Stomach (tissue), 19 donors: ENCODE measurements at places on chromosomes 5 and 9. TPM values are rescaled to one million over a fixed set of nuclear protein-coding genes. Genes with fewer than 3 reads are reported as not detected.

Gene ZFAND5
- 63.4 TPM for polyA plus RNA-seq

Gene ELAVL2
- polyA plus RNA-seq: 0.18 TPM

Gene GABBR2
- 0.06 TPM for polyA plus RNA-seq

Gene TRPM6
- 0.28 TPM for polyA plus RNA-seq

Gene ANKS6
- 20.2 TPM for polyA plus RNA-seq

Gene AGXT2
- polyA plus RNA-seq: not detected

Gene ARL14EPL
- not detected for polyA plus RNA-seq

Gene IL9
- polyA plus RNA-seq: not detected

Gene C5orf52
- polyA plus RNA-seq: not detected
